NCI-H1436 treated with DMSO at 0.1 percent for 48 hours (cell line): ENCODE measurements at places on chromosomes 2 and 18.

GRCh38 chr2:52022006-52022405 is 990.1 kb upstream of the NRXN1 start:
- DNase-seq: no peak

- DNase-seq: no peak
Measured at GRCh38 chr2:28085201-28085600, 194.7 kb downstream of the BABAM2 start.

- DNase-seq: no peak
Measured at GRCh38 chr2:85704800-85705679, 10.9 kb downstream of the GNLY start.

GRCh38 chr2:24763843-24764242 is 29.3 kb downstream of the PTRHD1 start:
- DNase-seq: no peak

DNA sequence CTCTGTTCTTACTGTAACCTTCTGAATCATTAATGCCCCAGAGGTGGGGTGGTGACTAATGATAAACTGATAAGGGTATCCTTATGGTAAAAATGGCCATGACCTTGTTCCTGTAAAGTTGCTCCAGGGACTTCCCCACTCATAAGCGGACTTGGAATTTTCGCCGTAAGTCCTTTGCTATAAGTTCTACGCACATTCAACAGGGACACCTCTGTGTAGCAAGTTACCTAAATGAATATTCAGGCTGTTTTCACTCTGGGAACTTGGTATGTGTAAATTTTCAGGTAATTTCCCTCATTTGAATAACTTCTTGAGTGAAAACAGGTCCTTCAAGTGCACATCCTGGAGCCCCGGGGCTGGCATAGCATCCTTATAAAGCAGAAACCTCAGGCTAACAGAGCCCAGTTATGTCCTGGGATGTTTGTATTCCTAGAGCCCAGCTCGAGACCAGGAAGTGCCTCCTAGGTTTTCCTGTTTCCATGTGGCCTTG is 9.4 kb upstream of the AGFG1 start:
- no peak for DNase-seq

- no peak for DNase-seq
Measured at GRCh38 chr2:39570614-39571013, 95.1 kb upstream of the TMEM178A start.

DNA sequence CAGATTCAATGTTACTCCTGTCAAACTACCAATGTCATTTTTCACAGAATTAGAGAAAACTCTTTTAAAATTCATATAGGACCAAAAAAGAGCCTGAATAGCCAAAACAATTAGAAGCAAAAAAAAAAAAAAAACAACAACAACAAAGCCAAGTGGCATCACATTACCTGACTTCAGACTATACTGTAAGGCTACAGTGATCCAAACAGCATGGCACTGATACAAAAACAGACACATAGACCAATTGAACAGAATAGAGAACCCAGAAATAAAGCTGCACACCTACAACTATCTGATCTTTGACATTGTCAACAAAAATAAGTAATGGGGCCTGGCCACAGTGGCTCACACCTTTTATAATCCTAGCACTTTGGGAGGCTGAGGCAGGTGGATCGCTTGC is 53.2 kb downstream of the TAF4B start:
- DNase-seq: no peak

DNA sequence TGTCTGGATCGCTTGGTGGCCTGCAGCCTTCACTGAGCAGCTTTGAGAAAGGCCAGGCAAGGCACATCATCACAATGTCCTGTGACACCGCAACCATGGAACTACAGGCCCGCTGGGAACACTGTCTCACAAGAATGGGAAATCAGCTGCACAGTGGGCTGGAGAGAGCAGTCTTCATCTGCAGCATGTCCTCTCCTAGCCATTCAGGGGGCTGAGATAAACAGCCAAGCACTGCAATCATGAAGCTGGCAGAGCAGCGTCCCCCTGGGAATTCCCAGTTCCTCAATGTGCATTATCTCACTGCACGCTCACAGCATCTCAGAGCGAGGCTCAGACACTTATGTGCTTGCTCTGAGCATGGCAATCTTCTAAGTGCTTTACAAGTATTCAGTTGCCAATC is 1.9 kb downstream of the CMPK2 start:
- no peak for DNase-seq

GRCh38 chr2:104976603-104977120 is 61.2 kb upstream of the MRPS9 start:
- no peak for DNase-seq

GRCh38 chr2:144237830-144238627 is 281.9 kb downstream of the ZEB2 start:
- no peak for DNase-seq

DNA sequence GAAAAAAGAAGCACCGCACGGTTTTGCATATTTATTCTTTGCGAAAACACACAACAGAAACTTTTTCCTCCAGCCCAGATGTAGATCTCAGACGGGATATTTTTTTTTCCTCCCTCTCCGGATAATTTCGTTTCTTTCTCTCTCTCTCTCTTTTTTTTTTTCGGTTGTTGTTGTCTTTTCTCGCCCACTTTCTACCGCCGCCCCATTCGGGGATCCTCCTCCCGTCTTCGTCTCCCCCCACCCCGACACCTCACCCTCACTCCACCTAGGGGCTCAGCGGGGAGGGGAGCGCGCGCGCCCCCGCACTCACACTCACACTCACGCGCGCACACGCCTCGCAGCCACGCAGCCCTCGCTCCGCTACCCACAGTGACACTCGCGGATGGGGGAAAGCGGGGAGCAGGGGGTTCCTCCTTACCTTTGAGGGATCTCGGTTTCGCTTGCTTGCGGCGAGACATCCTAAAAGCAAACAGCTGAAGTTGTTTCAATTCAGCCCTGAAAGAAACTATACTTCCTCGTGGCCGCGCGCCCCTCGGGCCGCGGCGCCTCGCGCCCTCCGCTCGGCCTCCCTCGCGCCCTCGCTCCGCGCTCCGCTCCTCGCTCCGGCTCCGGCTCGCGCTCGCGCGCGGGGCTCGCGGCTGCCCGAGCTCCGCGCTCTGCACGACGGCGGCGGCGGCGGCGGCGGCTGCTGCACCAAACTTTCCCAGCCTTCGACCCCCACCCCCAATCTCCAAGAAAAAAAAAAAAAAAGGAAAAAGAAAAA is 1.3 kb downstream of the ZNF521 start:
- DNase-seq: no peak

- no peak for DNase-seq
Measured at GRCh38 chr2:42860319-42861094, 68.1 kb upstream of the HAAO start.

- DNase-seq: no peak
Measured at GRCh38 chr18:35703043-35703688, 121.6 kb downstream of the GALNT1 start.

DNA sequence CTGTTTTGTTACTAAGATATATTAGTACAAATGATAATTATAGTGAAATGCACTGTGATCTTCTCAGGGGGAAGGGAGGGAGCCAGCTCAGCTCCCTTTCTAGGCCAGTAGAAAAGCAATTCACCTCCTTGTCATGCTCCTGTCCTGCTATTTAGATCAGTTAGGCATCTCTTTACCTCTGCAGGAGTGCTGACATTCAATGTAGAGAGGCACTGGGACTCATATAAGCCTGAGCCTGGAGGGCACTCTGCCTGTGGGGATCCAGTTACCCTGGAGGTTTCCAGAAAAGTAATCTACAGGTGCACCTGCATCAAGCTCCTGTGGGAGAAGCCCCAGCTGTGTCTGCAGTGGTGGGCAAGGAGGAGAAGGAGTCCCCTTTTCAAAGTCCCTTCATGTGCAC is 277.0 kb downstream of the CPS1 start:
- DNase-seq: no peak

DNA sequence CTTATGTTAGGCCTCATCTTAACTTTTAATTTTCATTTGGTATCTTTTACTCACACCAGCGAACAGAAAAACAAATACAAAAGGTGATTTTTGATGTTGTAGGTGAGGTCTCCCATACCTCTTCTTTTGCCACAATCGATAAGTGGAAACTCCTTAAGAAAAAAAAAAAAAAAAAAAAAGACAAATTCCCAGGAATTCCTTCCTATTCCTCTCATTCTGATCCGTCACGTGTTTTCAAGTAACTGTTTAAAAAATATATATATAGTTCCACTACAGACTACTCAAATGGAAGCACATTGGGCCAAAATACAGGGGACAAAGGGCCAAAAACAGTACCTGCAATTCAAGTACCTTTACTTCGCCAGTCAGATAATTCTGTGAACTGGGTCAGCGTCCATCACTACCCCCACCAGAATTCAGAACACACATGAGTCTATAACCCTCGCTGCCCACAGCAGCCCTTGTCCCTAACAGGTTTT is 16.5 kb downstream of the NMUR1 start:
- no peak for DNase-seq

DNA sequence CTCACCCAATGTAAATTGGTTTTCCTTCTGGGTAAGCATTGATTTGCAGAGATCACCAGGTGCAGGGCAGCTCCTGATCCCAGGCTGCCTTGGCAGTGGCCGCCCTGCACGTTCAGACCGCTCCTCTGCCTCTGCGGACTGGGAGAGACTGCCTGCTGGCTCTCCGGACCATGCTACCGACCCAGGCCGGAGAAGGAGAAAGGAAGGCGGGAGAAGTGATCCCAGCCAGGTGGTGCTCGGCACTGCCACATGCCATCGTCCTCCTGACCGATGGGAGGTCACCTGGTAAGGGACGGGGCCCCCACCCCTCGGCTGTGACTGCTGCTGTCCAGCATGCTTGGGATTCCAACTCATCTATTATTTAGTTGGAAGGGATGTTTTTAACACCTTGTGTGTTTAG is 108.1 kb upstream of the POU3F3 start:
- no peak for DNase-seq

DNA sequence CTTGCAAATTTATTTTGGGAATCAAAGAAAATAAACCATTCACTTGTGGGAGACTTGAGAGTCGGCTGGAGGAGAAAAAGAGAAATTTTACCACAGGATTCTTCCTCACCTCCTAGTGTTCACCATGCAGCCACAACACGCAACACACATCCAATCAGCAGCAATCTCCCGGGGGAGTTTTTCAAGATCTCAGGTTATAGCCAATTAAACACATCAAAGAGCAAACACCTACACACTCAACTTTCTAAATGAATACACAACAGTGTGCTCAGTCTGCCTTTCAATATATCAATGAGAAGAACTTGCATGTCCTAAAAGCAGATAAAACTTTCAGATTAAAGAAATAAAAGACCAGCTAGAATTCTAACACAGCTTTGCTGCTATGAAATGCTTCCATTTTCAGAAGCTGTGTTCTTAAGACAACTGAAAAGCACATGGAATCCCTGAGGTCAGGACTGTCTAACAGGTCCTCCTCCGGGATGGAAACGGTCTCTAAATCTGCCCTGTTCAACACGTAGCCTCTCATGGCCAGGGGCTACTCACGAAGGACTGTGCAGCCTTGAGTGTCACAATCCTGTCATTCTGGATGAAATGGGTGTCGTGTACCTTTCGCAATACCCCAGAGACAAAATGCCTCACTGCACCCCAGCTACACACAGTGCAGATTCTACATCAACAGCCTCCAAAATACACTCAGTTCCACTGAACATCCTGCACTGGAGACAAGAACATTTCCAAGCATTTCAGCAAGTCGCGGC is 84.2 kb downstream of the ZNF516 start:
- no peak for DNase-seq

DNA sequence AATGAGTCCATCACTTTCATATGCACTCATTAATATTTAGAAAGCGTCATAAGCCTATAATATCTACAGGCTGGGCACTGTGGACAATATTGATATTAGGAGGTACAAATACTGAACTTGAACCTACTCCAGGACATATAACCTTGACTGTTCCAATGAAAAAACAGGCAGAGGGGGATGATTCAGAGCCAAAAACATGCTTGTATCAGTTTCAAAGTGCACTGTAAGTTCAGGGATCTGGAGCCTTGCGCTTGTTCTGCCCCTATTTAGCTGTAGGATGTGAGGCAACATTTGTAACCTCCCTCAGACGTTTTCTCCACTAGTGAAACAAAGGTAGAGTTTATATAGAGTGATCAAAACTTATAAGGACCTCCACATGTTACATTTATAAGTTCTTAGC is 246.1 kb upstream of the GYPC start:
- no peak for DNase-seq

GRCh38 chr2:72638600-72639211 is 187.1 kb downstream of the EXOC6B start:
- no peak for DNase-seq

- DNase-seq: no peak
Measured at GRCh38 chr2:30796699-30797098, 10.5 kb downstream of the CAPN13 start.

- no peak for DNase-seq
Measured at GRCh38 chr2:74327199-74327598, 16.0 kb downstream of the SLC4A5 start.

DNA sequence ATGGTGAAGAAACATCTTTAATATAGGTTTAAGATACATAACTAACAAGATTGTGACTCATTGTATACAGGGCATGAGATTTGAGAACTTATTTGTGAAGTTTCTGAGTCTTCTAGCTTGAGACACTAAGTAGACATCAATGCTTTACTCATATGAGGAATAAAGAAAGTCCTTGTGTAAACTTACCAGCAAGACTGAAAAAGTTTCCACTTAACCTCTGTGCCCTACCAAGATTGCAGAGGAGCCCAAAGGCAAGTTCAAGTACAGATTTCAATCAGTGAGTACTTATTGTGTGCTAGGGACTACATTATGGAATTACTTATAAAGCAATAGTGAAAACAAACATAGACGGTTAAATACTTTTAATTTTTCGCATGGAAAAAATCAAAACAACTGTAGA is 1041.2 kb upstream of the CELF4 start:
- no peak for DNase-seq

GRCh38 chr2:52210611-52211010 is 1178.7 kb upstream of the NRXN1 start:
- no peak for DNase-seq

DNA sequence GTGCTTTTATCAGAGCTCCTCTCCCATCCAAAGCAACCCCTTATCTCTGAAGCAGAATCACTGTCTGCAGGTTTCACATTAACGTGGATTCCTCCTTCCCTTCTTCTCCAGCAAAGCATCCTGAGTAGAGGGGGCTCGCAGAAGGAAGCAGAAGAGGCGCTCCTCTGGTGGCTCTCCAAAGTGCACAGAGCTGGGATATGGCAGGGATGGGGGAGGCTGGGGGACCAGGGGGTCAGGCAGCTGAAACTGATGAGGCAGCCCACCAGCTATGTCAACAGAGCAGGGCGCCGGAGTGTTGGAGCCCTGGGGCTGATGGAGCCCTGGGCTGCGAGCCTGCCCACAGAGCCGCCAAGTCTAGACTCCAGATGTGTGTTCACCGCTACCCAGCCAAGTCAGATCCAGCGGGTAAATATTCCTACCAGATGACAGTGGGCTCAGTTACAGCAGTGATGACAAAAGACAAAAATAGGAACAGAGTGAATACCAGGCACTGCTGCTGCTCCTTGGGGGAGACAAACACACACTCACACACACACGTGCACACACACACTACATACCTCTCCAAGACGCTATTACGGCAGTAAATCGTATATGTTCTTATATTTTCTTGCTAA is 678.3 kb upstream of the ID2 start:
- DNase-seq: no peak
